Stimulated activated CD8-positive, alpha-beta memory T cell treated with anti-CD3 and anti-CD28 coated beads, Interleukin-7, amount 100 ng/mL, for 1 hour (primary cell): ENCODE measurements at places on chromosomes 2 and 18.
A peak's percentile ranks its signal among the peaks of the same experiment; 100 is the strongest.

DNA sequence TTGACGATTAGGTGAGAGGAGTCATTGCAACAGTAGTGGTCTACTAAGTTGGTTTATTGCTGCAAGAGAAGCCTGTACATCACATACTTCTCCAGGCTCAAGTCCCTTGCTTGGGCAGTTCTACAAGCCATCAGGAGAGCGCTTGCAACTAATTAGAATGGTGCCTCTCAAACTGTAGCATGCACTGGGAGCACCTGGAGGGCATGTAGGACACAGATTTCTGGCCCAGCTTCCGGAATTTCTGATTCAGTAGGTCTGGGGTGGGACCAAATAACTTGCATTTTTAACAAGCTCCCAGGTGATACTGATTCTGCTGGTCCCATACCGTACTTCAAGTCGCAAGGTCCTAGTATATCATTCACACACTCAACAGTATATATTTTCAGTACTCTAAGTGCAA, 34.5 kb upstream of the CCDC88A start:
- DNase-seq: no peak

DNA sequence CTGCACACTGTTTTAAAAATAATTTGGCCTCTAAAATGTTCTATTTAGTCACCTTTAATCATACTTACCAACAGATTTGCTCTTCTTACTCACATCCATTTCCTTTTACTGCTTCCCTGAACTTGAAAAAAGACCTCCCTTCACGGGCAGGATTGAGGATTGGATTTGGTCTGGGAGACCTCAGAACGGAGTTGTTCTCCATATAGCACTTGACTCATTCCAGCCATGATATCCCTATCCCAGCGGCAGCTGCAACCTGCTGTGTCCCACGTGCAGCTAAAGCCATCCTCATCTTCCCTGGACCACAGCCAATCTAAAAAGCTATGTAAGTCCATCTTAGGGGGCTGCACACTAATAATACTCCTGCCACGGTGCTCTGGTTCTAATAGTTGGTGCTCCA, 97.0 kb upstream of the PTPRM start:
- DNase-seq: no peak

GRCh38 chr2:85728883-85729824, 24.6 kb upstream of the ATOH8 start:
- peak; percentile 56 for DNase-seq

GRCh38 chr18:45834306-45834705, 8.8 kb downstream of the SIGLEC15 start:
- no peak for DNase-seq

DNA sequence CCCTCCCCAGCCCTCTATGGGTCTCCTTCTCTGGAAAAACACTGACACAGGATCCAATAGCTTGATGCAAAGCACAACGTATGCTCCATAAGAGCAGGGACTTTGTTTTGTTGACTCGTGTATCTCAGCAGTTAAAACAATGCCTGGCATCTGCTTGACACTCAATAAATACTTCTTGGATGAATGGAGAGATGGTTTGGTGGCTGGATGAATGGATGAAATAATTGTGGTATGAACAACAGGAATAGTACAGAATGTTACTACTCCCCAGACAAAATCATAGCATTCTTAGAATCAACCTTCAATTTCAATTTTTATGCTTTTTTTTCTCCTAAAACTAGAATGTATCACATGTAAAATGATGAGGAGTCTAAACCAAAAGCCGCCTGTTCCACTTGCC, 57.4 kb downstream of the KCNE4 start:
- DNase-seq: no peak

- no peak for DNase-seq
Observed at GRCh38 chr2:49978341-49978740, 824.0 kb upstream of the FSHR start.

- no peak for DNase-seq
Observed at GRCh38 chr2:207142461-207142860, 23.3 kb downstream of the KLF7 start.

- no peak for DNase-seq
Observed at GRCh38 chr2:81835321-81836000, 1530.9 kb upstream of the LRRTM1 start.

GRCh38 chr18:47346016-47346415, 94.6 kb upstream of the SKOR2 start:
- DNase-seq: no peak

DNA sequence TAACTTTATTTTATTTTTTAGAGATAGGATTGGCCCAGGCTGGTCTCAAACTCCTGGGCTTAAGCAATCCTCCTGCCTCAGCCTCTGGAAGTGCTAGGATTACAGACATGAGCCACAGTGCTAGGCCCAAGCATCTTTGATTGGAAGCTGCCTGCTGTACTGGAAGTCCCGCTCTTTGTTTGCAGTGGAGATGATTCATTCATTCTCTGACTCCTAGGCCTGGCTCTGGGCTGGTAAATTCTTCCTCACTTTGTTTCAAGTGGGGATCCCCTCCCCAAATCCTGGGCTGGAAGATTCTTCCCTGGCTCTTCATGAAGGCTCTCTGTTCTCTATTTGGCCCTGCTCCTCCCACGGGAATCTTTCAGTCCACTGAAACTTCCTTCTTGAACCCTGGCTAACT, 81.9 kb downstream of the NEURL3 start:
- no peak for DNase-seq

- no peak for DNase-seq
Observed at GRCh38 chr2:71612581-71613402, 159.4 kb downstream of the DYSF start.

- DNase-seq: no peak
Observed at GRCh38 chr18:10093445-10093844, 179.6 kb downstream of the VAPA start.

DNA sequence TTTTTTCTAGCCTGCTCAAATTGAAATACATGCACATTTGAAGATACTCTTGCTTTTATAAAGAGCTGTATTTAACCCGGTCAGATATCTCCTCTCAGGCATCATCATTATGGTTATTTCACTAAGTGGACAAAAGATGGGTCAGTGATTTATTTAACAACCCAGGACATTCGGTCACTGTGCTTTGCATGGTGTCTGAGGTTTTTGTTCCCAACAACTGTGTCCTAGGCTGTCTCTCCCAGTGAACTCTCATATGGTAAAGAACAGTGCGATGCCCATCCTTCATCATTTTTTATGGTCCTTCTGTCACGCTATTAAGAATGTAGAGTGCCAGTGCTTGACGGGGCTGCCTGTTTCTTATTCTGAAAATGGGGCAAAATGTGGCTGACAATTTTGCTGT, 372.4 kb downstream of the PTPRM start:
- DNase-seq: no peak

- DNase-seq: no peak
Observed at GRCh38 chr2:178397002-178397605, 53.9 kb downstream of the PRKRA start.

DNA sequence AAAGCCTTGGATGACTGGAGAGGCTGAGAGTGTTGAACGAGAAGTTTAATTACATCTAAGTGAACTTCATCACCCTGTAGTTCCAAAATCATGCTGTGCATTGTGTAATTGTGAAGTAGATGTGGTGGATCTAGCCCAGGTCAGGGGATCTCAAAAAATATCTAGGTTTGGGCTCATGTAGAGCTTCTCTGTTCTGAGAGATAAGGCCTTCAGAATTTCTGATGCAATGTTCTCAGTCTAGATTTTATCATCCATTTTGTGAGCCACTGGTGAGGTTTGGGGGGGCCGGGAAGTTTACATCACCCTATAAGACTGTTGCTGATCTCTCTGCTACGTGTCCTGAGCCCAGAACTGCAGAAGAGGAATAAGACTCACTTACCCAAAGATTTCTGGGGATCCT, 719.4 kb downstream of the SOCS6 start:
- no peak for DNase-seq

GRCh38 chr18:25340762-25341161, 11.2 kb downstream of the ZNF521 start:
- no peak for DNase-seq

GRCh38 chr2:12451726-12452125, 265.0 kb upstream of the TRIB2 start:
- no peak for DNase-seq

GRCh38 chr2:43241558-43241957, 15.2 kb upstream of the ZFP36L2 start:
- DNase-seq: no peak

GRCh38 chr2:120942658-120943057, 207.0 kb downstream of the GLI2 start:
- DNase-seq: no peak
